Activated CD4-positive, alpha-beta T cell treated with anti-CD3 and anti-CD28 coated beads, Interleukin-2, Interleukin-6, amounts not matched to agents 100 ng/mL and 50 ng/mL, durations not matched to agents 16 hours and 8 hours (primary cell): ENCODE measurements at places on chromosomes 7 and 10.

DNA sequence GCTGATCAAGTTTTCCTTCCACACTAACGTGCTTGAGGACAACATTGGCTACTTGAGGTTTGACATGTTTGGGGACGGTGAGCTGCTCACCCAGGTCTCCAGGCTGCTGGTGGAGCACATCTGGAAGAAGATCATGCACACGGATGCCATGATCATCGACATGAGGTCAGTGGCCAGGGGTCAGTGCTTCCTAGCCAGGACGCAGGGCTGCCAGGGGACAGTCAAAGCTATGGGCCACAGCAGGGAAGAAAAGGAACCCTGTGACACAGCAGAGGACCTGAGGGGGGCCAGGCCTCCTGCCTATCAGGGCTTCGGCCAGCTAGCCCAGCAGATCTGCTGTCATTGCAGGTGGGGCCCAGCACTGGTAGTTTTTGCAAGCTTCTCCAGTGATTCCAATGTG is 5.2 kb downstream of the RBP3 start:
- DNase-seq: no peak

GRCh38 chr7:7565018-7565680 is 1.5 kb upstream of the MIOS start:
- DNase-seq: peak; percentile 30

- DNase-seq: no peak
Observed at GRCh38 chr7:65250216-65250615, 123.4 kb upstream of the ZNF92 start.

- DNase-seq: peak; percentile 68
Observed at GRCh38 chr7:2870471-2870931, 26.4 kb upstream of the GNA12 start.

DNA sequence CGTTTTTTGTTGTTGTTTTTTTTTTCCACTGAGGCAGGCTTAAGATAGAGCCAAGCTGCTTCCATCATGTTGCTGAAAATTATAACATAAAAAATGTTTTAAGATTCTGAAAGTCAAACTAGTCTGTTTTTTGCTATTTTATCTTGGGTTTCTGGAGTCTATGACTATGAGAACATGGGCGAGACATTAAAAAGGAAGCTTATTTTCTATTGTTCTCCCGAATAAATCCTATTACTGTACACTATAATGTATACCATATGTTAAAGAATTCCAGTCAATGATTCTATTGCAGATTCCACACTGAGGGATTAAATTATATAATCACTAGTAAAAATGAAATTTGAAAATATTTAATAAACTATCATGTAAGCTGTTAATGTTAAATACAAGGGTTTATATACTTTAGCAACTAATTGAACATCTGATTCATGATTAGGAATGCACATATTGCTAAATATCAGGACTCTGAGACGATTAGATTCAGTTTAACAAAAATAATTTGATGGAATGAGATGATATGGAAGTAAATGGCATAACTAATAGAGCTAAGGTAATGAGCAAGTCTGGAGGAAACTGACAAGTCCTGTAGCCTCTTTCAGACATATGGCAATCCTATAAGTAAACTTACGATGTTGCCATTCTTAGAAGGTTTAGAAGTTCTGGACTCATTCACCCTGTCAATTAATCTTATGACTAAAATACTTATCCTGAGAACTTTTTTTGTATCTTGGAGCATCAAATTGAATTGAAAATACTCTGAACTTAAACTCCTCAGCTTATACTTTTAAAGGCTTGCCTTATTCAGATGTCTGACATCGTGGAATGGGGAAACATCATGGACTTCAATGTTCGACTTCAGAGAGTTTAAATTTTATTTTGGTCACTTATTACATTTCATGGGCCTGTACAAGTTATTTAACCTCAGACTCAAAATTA is 294.8 kb upstream of the DGKB start:
- no peak for DNase-seq

- no peak for DNase-seq
Observed at GRCh38 chr7:158777793-158778192, 51.5 kb downstream of the ESYT2 start.

DNA sequence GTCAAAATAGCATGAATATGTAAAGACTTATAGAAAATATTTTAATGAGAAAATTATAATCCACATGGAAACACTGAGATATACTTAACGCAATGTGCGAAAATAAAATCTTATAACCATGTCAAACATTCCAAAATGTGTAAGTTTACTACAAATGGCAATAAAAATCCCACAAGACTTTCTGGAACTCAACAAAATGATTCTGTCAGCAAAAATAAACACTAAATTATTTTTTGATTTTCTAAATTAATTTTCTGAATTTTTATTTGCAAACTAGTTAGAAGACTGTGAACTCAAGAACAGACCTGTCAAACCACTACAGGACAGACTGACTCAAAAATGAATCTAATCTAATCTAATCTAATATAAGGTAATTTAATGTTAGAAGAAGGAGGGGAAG is 160.8 kb upstream of the KCTD7 start:
- no peak for DNase-seq

DNA sequence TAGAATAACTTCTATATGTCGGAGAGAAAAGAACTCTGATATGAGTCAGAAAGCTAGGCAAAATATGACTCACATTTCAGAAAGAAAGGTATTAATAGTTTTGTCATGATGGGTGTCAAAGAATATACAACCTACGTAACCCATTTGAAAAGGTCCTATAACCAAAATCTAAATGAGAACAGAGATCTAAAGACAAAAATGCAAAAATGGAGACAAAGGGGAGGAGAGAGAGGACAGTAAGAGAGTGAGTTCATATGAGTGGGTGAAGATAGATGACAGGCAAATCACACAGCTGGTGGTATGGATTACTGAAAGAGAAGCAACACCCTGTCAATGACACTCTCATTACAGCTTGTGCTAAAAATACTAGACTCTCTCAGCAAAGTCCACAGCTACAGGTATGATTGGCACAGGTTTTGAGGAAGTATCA is 25.6 kb downstream of the ANKMY2 start:
- peak; percentile 62 for DNase-seq

DNA sequence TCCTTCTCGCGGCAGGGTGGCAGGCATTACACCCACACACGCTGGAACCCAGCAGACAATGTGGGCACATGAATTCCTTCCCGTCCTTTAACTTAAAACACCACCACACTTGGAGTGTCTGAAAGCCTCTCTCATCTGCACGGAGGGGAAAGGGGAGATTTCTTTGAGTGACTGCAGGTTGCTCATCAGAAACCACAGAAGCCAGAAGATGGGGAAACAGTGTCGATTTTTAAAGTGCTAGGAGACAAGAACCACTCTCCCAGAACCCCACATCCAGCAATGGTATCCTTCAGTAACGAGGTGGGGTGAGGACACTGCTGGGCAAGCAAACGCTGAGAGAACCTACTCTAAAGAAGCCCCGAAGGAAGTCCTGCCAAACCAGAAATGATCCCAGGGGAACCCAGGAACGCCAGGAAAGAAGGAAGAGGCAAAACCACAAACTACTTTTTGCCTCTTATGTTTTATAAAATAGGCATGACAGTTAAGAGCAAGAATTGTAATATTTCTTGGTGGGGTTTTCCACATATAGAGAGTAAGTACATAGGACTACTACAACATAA is 254.3 kb downstream of the ELFN1 start:
- no peak for DNase-seq

DNA sequence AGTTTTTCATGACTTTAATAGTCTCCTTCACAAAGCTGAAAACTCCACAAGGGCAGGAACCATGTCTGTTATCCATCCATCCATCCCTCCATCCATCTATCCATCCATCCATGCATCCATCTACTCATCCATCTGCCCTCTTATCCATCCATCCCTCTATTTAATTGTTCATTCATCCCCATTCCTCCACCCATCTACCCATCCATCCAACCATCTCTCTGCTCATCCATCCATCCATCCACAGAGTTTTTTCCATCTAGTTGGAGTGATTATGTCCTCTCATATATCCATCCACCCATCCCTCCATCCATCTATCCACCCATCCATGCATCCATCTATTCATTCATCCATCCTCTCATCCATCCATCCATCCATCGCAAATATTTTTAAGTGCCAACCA is 237.9 kb downstream of the EMX2 start:
- DNase-seq: no peak

DNA sequence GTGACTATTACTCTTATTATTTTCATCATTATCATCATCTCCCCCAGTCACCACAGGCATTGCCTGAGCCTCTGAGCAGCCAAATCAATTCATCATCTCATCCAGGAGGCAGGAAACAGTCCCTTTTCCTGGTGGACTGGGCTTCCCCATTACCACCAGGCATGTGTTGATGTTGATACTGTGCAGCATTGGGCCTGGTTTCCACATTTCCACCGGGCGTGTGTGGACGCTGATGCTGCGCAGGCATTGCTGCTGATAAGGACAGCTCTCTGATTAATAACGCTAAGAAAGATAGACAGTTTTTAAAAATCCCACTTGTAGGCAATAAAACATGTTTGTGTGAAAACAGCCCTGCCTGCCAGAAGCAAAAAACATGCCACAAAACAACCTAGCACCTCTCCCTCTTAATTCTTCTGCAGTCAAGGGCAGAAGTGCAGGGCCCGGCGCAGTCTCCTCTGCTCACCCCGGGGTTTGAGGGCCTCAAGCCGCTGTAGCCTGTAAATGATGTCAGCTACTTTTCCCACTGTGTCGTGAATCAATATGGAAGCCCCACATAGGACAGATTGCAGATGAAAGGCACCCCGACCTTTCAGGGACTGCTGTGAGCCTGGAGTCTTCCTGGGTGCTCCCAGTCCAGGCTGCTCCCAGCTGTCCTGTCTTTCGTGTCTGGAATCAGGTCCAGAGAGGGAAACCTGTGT is 216.0 kb downstream of the WDR37 start:
- DNase-seq: no peak

GRCh38 chr7:33716581-33717477 is 188.5 kb upstream of the BMPER start:
- DNase-seq: no peak

DNA sequence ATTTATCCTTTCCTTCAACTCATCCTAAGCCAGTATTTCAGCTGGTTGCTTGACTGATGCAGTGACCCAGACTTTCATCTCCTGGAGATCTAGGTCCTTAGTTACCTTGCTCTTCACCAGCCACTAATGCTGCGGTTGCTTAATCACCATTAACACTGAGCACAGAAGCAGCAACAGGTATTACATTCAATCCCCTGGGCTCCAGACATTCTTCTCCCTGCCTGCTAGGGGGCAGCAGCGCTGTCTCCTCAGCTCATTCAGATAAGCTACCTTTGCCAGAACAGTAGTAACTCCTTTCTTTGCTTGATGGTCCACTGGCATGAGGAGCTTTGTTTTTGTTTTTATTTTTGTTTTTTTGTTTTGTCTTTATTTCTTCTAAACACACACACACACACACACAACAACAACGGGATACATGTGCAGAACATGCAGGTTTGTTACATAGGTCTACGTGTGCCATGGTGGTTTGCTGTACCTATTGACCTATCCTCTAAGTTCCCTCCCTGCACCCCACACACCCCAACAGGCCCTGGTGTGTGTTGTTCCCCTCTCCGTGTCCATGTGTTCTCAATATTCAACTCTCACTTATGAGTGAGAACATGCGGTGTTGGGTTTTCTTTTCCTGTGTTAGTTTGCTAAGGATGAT is 1043.2 kb upstream of the C7orf33 start:
- DNase-seq: peak; percentile 23

DNA sequence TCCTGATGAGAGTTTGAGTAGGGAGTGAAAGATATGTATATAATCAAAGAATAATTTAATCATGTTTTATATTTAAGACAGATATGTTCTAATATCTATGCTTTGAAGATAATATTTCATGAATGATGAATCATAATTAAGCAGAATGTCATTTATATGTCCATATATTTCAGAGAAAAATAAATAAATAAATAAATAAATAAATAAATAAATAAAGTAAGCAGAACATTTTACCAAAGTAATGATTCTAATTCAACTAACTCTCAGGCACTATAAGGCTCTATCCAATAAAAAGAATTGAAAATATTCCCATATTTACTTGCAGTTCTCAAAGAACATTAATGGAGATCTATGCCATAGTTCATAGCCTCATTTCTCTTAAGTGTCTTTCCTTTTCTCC is 36.0 kb downstream of the AGR3 start:
- DNase-seq: no peak

DNA sequence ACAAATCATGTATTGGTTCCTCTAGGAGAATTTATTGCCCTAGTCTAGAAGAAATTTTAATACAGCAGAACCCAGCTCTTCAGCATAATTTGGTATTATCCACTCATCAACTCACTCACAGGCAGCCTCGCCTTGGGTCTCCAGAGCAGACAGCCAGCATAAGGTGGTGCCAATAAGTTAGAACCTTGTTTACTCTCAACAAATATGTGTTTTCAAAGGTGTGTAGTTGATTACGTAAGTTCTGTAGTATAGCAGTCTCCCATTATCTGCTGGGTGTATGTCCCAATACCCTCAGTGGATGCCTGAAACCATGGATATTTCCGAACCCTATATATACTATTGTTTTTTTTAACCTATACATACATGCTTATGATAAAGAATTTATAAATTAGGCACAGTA is 522.5 kb upstream of the LRRN3 start:
- no peak for DNase-seq

GRCh38 chr7:90485734-90486316 is 16.4 kb downstream of the PTTG1IP2 start:
- no peak for DNase-seq

DNA sequence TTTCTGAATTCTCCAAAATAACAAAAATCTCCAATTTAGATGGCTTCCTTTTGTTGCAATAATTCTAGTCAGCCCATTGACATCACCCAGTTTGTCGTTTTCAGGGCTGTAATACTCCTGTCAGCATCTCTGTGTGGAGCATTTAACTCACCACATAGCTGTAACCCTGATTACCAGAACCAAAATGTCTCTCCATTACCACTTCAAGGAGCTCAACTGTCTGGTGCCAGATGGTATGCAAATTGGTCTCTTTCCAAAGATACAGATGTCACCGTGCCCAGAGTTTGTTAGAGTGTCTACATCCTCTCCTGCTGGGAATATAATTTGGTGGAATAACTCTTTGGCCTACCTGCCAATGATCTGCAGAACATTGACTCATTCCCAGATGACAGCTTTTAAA is 350.3 kb upstream of the POT1 start:
- DNase-seq: no peak

DNA sequence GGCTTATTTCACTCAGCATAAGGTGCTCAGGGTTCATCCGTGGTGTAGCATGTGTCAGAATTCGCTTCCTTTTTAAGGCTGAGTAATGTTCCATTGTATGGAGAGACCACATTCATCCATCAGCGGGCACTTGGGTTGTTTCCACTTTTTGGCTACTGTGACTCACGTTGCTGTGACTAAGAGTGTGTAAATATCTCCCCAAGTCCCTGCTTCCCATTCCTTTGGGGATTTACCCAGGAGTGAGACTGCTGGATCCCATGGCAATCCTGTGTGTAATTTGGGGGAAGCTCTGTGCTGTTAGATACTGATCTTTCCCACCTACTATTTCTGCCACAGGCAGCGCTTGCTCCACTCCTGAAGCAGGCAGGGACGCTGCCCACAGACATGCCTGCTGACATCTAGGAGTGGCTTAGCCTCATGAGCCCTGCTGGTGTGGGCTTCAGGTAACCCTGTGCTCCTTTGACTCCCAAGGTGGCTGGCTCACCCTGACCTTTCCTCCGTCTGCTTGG is 346.0 kb downstream of the FRMD4A start:
- no peak for DNase-seq

- no peak for DNase-seq
Observed at GRCh38 chr7:136045992-136046391, 68.8 kb upstream of the MTPN start.

GRCh38 chr7:85630904-85631600 is 444.2 kb upstream of the SEMA3D start:
- DNase-seq: no peak

GRCh38 chr10:123777881-123778280 is 111.7 kb downstream of the GPR26 start:
- no peak for DNase-seq
